Heart left ventricle (tissue), 16 donors: ENCODE measurements at places on chromosomes 3 and 15.

DNA sequence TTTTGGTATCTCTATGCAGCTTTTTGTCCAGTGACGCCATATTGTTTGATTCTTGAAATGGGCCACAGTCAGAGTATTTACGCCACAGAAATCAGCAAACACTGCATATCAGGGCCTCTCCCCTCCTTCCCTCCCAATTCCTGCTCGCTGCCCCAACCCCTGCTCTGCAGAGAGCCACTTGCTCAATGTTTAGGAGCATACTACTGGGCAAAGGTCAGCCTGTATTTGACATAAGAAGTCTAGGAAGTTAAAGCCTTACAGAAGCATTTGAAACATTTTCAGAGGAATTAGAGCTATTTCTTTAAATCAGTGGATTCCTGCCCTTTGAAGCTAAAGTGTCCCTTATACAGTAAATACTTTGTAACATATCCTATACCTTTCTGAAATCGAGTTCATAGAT, 17.4 kb upstream of the RARB start:
- no peak for DNase-seq

DNA sequence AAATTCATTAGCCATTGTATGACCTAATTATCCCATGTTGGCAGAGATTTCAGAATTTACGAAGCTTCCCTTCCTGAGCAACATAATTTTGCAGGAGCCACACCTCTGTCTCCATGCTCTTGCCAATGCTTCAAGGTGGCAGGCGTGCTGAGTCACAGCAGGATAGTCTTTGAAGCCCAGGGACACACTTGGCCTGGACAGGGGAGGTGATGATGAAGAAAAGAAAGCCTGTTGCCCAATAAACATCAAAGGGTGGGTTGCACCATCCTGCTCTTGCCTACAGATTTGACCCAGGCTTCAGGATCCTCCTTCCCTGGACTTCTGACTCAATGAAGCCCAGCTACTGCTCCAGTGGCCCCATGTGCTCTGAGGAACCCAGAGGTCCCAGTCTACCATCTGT, 117.1 kb downstream of the MINAR1 start:
- no peak for DNase-seq

DNA sequence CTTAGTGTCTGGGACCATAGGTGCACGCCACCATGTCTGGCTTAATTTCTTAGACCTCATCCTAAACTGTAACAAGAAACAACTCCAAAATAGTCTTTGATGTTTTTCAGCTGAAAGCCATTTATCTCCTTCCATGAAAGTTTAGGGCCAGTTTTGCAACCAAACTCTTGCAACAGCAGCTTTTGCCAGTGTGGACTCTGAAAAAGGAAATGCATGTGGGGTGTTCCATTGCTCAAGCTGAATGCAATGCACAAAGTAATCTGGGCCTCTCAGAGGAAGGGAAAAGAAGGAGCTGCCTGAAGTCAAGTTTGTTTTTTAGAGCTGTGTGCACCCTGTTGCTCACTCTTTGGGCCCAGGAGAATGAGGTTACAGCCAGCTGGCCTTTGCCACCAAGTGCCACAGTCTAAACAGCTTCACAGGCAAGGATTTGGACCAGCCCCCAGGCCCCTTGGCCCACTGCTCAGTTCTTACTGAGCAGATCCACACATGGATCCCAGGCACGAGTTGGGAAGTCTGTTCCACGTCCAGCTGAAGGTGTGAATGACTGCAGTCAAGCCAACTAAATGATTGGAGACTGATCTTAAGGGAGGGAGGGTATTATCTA, 212.3 kb upstream of the LRRFIP2 start:
- no peak for DNase-seq

- no peak for DNase-seq
Observed at GRCh38 chr3:181932039-181932438, 220.3 kb downstream of the SOX2 start.

- no peak for DNase-seq
Observed at GRCh38 chr15:93779341-93779740, 452.0 kb upstream of the MCTP2 start.

DNA sequence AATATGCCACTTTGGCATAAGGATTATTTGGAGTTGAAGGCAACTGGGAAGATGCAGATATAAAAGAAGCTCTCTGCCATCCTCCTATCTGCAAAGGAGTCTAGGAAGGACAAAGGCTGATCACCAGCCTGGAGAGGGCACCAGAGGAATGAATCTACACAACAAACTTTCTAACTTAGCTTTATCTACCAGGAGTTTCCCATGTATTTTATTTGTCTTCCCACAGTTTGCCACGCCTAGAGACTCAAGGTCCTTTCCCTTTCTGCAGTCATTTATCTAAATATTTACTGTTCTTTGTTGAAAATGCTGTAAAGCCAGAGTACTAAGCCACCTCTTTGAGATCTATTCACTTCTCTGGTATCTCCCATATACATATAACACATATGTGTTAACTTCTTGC, 32.2 kb downstream of the GPR176 start:
- DNase-seq: no peak

- DNase-seq: no peak
Observed at GRCh38 chr3:177141899-177142646, 55.2 kb downstream of the TBL1XR1 start.

GRCh38 chr15:78778422-78778821, 32.8 kb downstream of the ADAMTS7 start:
- DNase-seq: no peak

- no peak for DNase-seq
Observed at GRCh38 chr3:100553618-100554372, 55.6 kb upstream of the ADGRG7 start.

DNA sequence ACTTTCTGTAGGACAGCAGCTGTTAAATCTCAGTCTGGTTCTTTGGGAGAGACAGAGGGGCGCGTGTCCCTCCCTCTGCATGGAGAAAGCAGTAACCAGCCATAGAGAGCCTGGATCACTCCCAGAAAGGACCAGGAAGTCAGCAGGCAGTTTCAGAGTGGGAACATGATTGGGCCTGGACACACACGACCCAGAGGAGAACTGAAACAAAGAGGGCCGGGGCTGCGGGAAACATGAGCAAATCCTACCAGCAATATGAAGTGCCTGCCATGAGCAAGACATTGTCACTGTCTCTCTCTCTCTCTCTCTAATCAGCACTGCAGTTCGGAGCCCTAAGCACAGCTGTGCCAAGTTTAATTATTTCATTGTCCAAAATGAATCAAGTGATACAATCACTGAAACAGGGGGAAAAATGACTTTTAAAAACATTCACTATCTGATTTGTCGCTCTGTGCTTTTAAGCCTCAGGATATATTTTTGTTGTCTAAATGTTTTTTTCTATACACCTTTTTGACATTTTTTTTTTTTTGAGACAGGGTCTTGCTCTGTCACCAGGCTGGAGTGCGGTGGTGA, 17.6 kb downstream of the MUC13 start:
- DNase-seq: no peak

DNA sequence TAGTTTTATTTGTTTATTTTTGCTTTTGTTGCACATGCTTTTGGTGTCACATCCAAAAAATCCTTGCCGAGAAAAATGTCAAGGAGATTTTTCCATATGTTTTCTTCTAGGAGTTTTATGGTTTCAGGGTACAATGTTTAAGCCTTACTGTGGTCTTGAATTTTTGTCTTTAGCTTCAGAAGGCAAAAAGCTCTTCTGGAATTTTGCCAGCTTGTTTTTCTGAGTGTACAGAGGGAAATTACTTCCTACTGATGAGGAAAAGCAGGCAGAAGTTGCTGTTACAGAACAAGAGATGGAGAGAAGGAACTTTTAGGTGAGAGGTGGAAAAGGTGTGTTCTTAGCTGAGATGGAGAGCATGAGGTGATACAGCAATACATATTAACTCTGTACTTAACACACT, 59.6 kb downstream of the UBE2E2 start:
- no peak for DNase-seq

- DNase-seq: no peak
Observed at GRCh38 chr3:16961621-16962205, 77.0 kb downstream of the PLCL2 start.

GRCh38 chr15:50487287-50487686, 59.2 kb downstream of the USP50 start:
- DNase-seq: no peak

DNA sequence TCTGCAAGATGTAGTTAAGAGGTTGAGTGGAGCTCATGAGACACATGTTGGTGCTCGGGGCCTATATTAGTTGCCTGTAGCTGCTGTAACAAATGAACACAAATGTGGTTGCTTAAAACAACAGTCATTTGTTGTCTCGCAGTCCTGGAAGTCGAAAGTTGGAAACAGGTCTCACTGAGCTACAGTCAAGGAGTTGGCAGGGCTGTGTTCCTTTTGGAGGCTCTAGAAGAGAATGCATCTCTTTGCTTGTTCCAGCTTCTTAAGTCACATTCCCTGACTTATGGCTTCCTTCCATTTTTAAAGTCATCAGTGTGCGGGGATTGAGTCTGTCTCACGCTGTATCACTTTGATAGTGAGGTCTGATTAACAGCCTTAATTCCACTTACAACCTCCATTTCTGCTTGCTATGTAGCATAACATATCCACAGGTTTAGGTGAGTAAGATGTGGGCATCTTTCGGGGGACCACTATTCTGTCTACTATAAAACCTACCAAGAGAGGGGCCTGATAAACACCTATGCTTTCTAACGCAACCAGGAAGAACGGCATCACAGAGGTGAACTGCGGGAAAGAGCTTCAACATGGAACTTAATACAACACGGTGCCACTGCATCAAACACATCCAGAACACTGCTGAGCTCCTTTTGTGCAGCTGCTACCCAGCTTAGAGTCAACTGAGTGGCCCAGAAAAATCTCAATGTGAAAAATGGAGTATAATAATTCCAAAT, 119.4 kb downstream of the ATP10A start:
- DNase-seq: no peak

DNA sequence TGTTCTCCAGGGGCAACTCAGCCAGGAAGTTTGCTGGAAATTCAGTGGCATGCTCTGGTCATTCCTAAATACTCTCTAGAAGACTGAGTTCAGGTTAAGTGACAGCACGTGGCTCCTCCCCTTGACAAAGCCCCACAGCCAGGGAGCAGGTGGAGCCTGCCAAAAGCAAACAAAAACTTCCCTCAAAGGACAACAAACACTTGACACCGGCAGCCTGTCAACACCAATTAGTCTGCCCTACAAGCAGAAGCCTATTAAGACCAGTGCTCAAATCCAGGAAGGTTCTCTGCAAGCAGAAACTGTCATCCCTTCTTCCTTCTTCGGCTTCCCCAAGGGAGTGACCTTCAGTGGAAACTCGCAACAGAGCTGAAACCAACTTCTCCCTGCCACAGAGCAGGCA, 5.0 kb downstream of the MEX3B start:
- DNase-seq: no peak

DNA sequence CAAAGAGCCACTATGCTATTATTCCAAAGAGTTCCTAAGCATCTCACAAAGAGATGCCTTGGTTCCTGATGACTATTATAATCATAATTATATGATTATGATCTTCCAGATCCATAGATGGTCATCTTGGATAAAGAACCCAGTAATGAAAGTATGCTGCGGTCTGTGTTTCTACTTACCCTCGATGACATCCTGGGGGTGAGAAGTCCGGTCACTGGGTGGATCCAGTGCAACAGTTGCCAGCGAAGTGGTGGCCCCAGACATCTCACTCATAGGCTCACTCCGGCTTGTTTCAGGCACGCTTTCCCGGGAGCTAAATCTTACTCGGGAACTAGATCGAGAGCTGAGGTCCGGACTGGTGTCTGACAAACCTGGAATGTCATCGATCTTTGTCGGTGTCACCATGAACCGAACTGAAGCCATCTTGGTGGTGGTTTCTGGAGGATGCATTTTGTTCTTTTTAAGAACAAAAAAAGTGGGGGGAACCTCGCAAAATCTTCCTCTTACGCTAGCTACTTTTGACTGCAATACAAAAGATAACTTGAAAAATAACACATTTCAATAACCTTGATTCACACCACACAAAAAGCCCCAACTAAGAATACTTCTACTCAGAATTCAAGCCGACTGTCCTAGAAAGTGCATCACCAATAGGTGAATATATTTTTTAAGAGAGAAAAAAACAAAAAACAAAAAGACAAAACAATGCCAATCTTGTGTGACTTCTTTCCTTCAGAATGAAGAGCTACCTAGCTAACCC, 1.2 kb downstream of the SLC12A6 start:
- no peak for DNase-seq

DNA sequence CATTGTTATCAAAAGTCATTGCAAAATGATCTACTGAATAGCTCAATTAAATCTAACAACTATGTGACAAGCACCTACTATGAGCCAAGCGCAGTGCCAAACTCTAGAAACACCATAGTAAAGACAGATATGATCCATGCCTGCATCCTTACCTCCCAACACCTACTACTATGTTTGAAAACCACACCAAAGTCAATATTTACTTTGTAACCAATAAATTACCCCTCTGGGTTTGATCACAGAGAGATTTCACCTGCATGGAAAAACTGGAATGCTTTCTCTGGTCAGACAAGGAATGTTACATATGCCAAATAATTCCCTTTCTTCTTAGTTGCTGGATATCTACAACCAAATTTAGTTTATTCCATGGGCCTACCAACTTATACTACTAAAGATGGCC, 422.2 kb downstream of the FHIT start:
- no peak for DNase-seq

DNA sequence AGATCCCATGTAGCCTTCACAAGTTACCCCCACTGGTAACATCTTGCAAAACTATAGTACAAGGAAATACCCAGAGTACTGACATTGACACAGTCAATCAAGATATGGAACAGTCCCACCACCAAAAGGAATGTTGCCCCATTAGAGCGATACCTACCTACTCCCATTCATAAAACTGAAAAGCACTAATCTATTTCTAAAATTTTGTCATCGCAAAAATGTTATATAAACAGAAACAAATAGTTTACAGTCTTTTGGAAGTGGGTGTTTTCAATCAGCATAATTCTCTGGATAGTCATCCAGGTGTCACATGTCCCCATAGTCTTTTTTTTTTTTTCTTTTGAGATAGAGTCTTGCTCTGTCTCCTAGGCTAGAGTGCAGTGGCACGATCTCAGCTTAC, 156.9 kb upstream of the AGTR1 start:
- DNase-seq: no peak

DNA sequence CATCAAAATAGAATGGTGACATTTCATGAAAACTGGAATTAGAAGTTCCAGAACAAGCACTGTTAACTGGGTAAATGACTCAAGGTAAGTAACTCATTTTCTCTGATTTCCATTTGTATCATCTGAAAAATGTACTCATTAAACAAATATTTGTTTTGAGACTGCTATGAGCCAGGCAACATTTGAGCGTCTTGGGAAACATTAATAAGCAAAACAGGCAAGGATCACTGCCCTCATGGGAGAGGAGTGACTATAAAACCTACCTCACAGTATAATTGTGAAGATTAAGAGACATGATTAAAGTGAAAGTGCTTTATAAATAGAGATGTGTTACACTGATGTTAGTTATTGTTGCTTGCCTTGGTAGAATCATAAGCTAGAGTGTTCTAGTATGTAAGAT, 711.8 kb upstream of the UBE2E2 start:
- DNase-seq: no peak

- DNase-seq: no peak
Observed at GRCh38 chr3:62214850-62215249, 158.5 kb downstream of the FEZF2 start.

- DNase-seq: no peak
Observed at GRCh38 chr15:74383695-74384565, 16.5 kb upstream of the CYP11A1 start.
